SIG-M5 (cell line): ENCODE measurements at places on chromosomes 7 and 10.

- no peak for DNase-seq
Measured at GRCh38 chr7:7650682-7651206, 10.2 kb downstream of the UMAD1 start.

DNA sequence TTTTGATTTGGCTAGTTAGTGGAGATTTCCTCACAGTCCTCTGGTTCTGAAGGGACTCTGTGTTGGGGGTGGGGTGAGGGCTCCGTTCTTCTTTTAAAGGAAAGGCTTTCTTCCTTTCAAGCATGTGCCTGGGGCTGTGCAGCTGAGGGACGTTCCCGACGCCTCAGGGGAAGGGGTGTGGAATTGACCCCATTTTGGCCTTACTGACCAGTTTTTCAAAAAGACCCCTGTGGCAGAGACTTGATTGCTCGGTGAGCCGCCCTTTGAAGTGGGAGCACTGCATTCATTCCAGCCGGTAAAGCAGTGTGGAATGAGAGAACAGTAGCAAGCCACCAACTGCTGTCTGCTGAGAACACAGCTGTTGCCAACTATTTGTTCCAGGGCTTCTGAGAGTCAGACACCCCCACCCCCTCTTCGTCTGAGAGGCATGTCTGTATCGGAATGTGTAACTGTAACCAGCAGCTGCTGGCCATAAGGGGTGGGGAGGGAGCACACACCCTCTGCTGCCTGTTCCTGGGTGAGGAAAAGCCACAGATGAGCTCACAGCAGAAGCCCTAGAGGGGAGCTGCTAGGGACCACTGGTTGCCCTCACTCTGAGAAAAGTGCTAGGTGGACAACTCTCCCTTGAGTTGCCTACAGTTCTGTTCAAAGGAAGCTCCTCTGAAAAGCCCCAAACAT lies 33.2 kb downstream of the WBP1L start:
- DNase-seq: no peak

- DNase-seq: no peak
Measured at GRCh38 chr7:146417176-146417575, 300.6 kb downstream of the CNTNAP2 start.

DNA sequence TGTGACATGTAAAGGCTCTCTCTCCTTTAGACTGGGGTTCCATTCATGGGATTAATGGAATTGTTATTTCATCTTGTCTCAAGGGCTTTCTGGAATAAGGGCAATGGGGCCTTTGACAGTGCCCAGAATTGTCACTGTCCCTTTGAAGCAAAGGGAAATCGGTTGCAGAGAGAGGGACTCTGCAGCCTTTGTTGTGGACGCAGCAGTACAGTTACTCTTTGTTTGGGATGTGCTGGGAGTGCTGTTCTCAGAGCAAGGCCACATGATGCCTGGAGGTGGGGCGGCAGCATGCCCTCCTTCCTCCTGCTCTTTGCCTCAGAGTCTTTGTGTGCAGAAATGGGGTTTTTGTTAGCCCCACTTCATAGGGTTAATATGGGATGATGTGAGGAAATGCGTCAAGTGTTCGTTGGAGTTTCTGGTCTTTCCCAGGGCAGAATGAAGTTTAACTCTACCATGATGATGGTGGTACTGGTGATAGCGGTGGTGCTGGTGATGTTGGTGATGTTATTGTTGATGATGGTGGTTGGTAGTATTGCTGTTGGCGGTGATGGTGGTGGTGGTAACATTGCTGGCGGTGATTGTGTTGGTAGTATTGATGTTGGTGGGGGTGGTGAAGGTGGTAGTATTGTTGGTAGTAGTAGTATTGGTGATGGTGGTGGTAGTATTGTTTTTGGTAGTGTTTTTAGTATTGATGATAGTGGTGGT lies 45.3 kb downstream of the DOCK1 start:
- DNase-seq: no peak

DNA sequence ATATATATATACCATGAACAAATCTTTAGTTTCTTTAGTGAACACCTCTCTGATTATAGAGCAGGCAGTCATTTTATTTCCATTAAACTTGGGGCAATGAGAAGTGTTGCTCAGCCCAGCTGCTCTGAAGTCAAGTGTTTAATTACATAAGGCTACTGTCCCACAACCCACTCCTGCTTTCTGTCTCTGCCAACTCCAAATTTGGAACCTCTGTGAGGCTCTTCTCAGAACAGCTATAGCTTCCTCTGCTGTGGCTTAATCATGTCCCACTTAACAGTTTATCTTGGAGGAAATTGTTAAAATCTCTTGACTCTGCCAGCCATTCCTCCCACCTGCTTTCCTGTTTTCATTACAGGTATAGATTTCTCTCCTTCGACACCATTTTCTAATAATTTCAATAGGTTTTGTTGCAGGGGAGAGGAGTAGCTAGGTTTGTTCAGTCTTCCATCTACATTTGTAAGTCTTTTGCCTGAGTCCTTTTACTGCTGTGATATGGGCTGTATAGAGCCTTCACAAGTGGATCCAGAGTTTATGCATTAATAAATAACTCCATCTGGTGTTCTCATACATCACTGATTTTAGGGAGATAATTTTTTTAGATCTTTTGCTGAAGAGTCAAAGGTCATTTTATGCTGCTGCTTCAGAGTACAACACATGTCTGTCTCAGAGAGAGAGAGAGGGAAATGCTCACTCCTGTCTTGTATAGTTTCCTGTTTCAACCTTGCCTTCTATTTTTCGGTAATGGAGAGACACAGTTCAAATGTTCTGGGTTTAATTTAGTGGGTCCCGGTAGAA lies 170.4 kb downstream of the WNT2 start:
- no peak for DNase-seq

GRCh38 chr10:69728335-69728870 lies 73.3 kb upstream of the COL13A1 start:
- no peak for DNase-seq
